ENCODE measurements at places on chromosomes 7 and 10. TPM values are rescaled to one million over a fixed set of nuclear protein-coding genes. Genes with fewer than 3 reads are reported as not detected.

GRCh38 chr10:14010101-14010558 is 320.6 kb downstream of the FRMD4A start:
- no peak for DNase-seq

- DNase-seq = no peak
Measured at GRCh38 chr7:158959021-158959717, 102.8 kb downstream of the DYNC2I1 start.

DNA sequence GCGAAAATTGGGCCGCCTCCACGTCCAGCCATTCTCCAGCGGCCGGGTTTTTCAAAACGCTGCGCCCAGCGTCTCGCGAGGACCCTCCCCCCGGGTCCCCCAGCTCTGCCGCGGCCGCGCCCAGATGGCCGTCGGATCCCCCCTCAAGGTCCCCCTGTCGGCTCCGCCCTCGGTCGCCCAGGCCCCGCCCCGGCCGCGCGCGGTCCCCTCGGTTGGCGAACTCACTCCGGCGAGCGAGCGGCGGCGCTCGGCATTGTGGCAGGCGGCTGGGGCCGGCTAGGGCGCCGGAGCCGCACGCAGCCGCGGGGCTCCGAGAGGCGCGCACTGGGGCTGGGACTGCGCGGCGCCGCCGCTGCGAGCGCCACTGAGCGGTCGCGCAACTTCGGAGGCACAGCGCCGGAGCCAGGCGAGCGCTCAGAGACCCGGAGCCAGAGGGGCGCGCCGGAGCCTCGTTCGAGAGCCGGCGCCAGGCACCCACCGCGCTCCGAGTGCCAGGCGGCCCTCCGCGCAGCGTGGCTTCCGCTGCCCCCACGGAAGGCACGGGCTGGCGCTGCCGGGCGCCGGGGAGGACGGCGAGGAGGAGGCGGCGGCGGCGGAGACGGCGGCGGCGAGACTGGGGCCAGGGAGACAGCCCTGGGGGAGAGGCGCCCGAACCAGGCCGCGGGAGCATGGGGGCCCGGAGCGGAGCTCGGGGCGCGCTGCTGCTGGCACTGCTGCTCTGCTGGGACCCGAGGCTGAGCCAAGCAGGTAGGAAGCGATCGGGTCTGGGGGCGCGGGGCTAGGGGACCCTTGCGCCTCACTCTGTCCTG is at the start of gene UNC5B:
Gene UNC5B (plus strand): TSS at position 253 of the 809 bp plus-strand sequence. CDS start 416 bp downstream, at position 669.
- DNase-seq = no peak

- no peak for DNase-seq
Measured at GRCh38 chr10:43227911-43228782, 38.7 kb downstream of the RASGEF1A start.

DNA sequence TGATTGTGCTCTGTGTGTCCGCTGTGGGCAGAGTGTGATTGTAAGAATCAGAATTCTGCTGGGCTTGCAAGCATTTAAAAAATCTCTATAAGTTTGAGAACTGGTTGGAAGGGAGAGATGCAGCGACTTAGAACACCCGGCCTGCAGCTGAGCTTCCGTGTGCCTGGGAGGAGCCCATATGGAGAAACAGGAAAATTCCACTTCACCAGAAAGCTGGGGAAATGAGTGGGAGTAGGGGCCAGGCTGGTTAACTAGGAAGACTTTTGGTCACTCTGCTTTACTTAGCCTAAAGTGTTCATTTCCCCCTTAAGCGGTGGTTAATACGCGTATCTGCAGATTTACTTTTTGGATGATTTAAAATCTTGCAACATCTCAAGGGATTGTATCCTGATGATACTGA is 72.2 kb downstream of the TCF7L2 start:
- DNase-seq = no peak

BBS9 gene
- total RNA-seq = 17.4 TPM

PNLIP gene
- not detected for total RNA-seq
